Fibroblast of skin of left quadriceps (primary cell): ENCODE measurements at places on chromosomes 5 and 9.
A peak's percentile ranks its signal among the peaks of the same experiment; 100 is the strongest.

GRCh38 chr9:111484572-111484894 lies 350 bp upstream of the ECPAS start:
- DNase-seq = no peak

- no peak for DNase-seq
Measured at GRCh38 chr5:3599226-3600105, 3.8 kb downstream of the IRX1 start.

- DNase-seq = no peak
Measured at GRCh38 chr9:32877103-32877502, 93.8 kb downstream of the TMEM215 start.

GRCh38 chr5:42876375-42876844 lies 64.7 kb upstream of the SELENOP start:
- no peak for DNase-seq

GRCh38 chr9:89864731-89865130 lies 259.9 kb downstream of the GADD45G start:
- no peak for DNase-seq

DNA sequence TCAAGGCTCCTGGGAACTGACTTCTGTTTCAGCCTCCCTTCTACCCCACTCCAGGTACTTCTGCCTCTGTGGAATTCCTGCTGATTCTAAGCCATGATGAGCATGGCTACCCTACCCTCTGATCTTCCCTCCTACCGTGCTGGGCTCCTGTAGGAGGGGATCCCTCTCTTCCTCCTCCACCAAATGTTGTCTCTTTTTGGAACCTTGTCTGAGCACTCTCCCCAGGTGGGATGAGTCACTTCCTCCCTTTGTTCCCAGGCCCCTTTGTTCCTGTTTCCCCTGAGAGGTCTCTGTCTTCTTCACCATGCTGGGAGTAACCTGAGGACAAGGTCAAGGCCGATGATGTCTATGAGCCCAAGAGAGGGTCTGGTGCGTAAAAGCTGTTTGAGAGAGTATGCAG lies 213.2 kb downstream of the GABBR2 start:
- no peak for DNase-seq

- no peak for DNase-seq
Measured at GRCh38 chr9:121277026-121277425, 9.1 kb downstream of the GSN start.

GRCh38 chr5:99607124-99607523 lies 678.3 kb upstream of the CHD1 start:
- no peak for DNase-seq

GRCh38 chr9:38016375-38017135 lies 52.5 kb downstream of the SHB start:
- no peak for DNase-seq

DNA sequence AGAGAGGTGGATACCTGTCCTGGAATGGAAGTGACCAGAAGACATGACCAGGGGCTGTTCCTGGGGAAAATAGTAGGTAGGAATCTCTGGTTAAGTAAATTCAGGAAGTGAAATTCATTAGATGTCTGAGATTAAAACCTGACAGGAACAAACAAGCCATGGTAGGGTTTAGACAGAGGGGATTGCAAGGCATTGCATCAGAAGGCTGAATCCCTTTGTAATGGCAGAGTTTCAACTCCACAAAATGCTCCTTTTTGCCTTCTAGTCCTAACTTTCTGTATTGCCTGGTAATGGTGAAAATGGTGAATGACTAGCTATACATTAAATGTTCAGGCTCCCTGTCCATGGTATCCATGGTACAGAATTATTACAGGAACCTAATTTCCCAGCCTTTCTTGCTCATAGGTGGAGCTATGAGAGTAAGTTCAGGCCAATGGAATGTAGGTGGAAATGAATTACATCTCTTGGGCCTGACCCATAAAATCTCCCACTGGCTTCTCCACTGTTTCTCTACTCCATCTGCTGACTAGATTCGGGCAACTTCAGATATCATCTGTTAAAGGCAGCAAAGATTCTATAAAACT lies 113.4 kb upstream of the CNTLN start:
- no peak for DNase-seq

- no peak for DNase-seq
Measured at GRCh38 chr5:67267512-67268216, 71.1 kb upstream of the CD180 start.

- DNase-seq = no peak
Measured at GRCh38 chr5:77876316-77876715, 100.2 kb upstream of the TBCA start.

- no peak for DNase-seq
Measured at GRCh38 chr5:123181394-123181801, 92.4 kb downstream of the PRDM6 start.

DNA sequence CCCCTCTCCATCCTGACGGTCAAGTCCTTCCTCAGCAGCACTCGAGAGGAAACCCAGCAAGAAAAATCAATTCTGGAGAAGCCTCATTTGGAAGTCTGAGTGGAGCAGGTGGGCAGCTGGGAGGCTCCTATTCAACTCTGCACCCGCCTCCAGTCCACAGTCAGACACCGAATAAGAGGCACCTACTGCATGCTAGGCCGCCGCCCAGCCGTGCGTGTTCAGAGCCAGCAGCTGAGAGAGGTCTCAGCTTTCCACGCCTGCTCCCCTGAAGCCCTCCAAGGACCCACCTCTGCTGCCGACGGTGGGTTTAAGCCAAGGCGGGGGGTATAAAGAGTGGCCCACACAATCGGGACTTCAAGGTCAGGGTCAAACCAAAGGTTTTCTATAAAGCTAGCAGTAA lies 41.9 kb downstream of the VAV2 start:
- DNase-seq = no peak

DNA sequence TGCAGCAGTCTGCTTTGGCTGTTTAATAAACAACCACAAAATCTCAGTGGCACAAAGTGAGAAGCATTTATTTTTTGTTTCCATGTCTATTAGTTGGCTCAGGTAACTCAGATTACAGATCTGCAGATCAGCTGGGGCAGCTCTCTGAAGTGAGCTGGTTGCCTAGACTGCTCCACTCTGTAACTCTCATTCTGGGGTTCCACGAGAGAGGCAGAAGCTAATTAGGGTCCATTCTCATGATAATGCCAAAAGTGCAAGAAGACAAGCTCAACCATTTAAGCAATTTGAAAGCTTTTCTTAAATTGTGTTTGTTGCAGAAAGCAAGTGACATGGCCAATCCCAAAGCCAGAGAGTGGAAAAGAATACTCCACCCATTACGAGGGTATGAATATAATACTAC lies 13.2 kb downstream of the MEIKIN start:
- no peak for DNase-seq

DNA sequence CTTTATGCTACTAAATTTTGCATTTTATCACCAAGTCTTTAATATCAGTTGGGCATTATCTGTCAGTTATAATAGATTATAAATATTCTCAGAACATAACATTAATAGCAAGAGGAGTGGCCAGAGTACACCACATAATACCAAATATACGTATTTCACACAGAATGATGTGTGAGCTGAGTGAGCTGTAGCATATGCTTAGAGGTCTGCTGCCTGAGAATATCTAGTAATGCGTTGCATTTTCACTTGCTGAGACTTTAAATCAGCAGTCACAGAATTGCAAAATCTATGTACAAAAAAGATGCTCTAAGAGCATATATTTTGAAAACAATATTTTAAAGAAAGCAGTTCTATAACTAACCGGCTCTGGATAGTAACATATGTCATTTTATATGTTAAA lies 921.1 kb upstream of the EDIL3 start:
- no peak for DNase-seq

- DNase-seq = no peak
Measured at GRCh38 chr9:34256987-34257585, 72.0 kb downstream of the KIF24 start.

DNA sequence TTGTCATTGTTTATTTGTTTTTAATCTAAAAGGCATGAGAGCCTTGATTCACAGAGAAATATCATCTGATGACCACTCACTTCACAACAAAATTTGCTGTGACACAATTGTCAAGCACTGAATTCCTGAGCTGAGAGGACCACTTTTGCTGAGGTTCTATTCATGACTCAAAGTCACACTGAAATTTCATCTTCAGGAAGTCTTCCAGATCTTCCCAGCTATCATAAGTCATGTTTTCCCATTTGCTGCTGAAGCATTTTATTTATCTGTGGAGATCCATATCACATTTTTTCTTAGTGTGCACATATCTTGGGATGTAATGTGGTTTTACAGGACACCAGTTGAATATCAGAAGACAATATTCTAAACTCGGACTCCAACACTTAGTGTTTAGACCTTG lies 255.1 kb upstream of the TRIM32 start:
- no peak for DNase-seq

- DNase-seq = peak; percentile 38
Measured at GRCh38 chr9:71680189-71680980, 87.9 kb downstream of the CEMIP2 start.

- DNase-seq = no peak
Measured at GRCh38 chr9:112890106-112891081, at the start of gene SLC46A2. Gene SLC46A2 (minus strand): TSS chr9:112890876. CDS start chr9:112890681, 195 bp downstream.

DNA sequence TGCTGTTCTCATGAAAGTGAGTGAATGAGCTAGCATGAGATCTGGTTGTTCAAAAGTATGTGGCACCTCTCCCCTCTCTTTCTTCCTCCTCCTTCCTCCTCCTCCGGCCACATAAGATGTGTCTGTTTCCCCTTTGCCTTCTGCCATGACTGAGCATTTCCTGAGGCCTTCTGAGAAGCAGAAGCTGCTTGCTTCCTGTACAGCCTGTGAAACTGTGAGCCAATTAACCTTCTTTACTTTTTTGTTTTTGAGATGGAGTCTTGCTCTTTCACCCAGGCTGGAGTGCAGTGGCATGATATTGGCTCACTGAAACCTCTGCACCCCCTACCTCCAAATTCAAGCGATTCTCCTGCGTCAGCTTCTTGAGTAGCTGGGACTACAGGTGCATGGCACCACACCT lies 6.1 kb downstream of the S100Z start:
- no peak for DNase-seq

DNA sequence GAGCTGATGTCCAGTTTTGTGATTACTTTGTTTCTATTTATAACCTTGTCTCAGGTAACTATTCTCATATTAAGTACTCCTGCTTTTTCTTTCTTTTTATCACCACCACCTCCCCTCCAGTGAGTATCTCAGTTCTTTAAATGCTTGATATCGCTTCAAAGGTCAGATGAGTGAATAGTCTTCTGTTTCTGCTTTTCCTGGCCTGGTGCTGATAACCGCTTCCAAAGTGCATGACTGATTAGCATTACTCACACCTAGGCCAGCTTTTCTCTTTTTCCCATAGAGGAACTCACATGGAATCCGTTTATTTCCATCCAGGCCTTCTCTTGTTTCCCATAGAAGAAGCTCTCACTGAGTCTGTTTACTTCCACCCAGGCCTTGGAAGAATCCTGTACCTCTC lies 3.2 kb downstream of the SLC36A1 start:
- no peak for DNase-seq

- DNase-seq = no peak
Measured at GRCh38 chr9:92954049-92954861, 6.9 kb downstream of the FGD3 start.

DNA sequence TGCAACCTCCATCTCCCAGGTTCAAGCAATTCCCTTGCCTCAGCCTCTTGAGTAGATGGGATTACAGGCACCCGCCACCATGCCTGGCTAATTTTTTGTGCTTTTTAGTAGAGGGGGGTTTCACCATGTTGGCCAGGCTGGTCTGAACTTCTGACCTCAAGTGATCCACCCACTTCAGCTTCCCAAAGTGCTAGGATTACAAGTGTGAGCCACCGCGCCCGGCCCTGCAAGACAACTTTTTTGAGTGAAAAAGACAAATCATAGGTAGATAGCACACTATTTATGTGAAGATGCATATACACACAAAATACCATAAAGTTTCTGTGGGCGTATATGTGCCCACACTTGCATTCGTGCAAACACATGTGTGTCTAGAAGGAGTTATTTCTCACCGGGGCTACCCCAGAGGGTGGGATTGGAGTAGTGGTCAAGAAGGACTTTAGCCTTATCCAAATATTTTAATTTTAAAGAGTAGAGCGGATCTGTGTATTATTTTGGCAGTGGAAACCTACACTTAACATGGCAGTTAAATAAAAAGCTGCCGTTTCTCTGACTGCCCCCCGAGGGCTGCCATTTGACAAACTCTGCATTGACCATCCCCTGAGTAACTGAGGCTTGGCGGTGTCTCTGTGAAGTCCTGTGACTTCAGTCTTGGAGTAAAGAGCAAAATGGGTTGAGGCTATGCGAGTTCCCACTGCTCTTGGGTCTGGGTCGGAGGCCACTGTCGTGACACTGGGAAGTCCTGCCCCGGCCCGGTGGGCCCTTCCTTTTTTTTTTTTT lies 93.4 kb upstream of the PTCH1 start:
- no peak for DNase-seq

GRCh38 chr5:139062910-139063663 lies 135.1 kb downstream of the SIL1 start:
- DNase-seq = no peak

- no peak for DNase-seq
Measured at GRCh38 chr5:125595095-125595494, 828.1 kb upstream of the GRAMD2B start.

- no peak for DNase-seq
Measured at GRCh38 chr9:70514273-70514672, 99.8 kb upstream of the KLF9 start.

- no peak for DNase-seq
Measured at GRCh38 chr5:123278284-123278683, 144.9 kb downstream of the CEP120 start.

- no peak for DNase-seq
Measured at GRCh38 chr5:169607882-169608281, 24.3 kb downstream of the SPDL1 start.

DNA sequence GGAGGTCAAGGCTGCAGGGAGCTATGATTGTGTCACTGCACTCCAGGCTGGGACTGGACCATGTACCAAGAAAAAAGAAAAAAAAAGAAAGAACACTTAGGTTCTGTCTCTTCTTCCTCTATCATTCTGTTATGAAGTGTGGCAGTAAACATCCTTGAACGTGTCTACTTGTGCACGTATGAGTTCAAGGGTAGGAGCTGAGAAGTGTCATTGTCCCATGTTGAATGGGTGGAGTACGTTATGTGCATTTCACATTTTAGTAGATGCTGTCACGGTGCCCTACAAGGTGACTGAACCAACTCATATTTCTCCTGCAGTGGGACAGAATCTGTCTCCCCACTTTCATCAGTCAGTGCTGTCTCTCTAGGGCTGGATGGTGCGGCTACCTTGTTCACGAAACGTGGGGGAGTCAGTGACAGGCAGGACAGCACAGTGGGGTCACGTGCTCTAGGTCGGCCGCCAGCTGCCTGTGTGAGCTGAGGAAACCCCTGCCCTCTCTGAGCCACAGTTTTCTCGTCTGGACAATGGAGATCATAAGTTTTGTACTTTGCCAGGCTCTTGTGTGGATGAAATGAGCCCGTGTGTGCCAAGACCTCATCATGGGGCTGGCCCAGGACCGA lies 47.2 kb downstream of the GTF3C4 start:
- DNase-seq = no peak

- no peak for DNase-seq
Measured at GRCh38 chr5:81183811-81184748, 49.0 kb upstream of the CKMT2 start.

GRCh38 chr9:121924700-121925099 lies 168.4 kb downstream of the TTLL11 start:
- DNase-seq = no peak
